ENCODE measurements at places on chromosomes 13 and 19. TPM values are rescaled to one million over a fixed set of nuclear protein-coding genes. Genes with fewer than 3 reads are reported as not detected.

PLIN3 gene
- 15.3 TPM for total RNA-seq

NOTCH3 gene
- 0.16 TPM for total RNA-seq

TBXA2R gene
- 7.1 TPM for total RNA-seq

ERICH4 gene
- 0.29 TPM for total RNA-seq

PCDH17 gene
- total RNA-seq, result not detected

ZNF534 gene
- not detected for total RNA-seq

HAUS8 gene
- total RNA-seq, result 20.4 TPM

DACT3 gene
- 0.15 TPM for total RNA-seq

YJU2 gene
- 33.5 TPM for total RNA-seq

VN1R2 gene
- total RNA-seq, result not detected

CYP2A7 gene
- not detected for total RNA-seq

PRR22 gene
- total RNA-seq, result 6.0 TPM

C13orf42 gene
- total RNA-seq, result not detected

CDX2 gene
- total RNA-seq, result 0.09 TPM

MTUS2 gene
- 0.12 TPM for total RNA-seq

PPM1N gene
- total RNA-seq, result 10.0 TPM

KIR3DL2 gene
- 4.3 TPM for total RNA-seq

TEX30 gene
- 7.1 TPM for total RNA-seq

ZNF561 gene
- 36.7 TPM for total RNA-seq
